AG08396 (cell line): ENCODE measurements at places on chromosomes 13 and 19.

DNA sequence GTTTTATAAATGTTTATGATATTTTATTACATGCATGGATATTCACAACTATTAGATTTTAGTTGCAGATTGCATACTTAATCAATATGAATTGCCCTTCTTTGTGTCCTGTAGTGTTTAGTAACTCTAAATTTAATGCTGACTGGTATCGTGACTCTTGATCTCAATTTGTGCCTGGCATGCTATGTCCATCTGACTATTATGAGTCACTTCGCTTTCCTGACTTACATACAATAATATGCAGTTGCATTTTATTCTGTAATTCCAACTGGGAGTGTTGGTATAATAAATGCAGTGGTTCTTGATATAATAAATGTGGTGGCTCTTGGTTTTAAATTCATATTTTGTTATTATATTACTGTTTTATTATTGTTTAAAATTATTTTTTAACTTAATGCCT, 277.5 kb downstream of the LIG4 start:
- DNase-seq: no peak

GRCh38 chr13:77009011-77009410, 17.1 kb downstream of the CLN5 start:
- DNase-seq: no peak

- DNase-seq: no peak
Measured at GRCh38 chr13:79602936-79603335, 122.0 kb downstream of the NDFIP2 start.

DNA sequence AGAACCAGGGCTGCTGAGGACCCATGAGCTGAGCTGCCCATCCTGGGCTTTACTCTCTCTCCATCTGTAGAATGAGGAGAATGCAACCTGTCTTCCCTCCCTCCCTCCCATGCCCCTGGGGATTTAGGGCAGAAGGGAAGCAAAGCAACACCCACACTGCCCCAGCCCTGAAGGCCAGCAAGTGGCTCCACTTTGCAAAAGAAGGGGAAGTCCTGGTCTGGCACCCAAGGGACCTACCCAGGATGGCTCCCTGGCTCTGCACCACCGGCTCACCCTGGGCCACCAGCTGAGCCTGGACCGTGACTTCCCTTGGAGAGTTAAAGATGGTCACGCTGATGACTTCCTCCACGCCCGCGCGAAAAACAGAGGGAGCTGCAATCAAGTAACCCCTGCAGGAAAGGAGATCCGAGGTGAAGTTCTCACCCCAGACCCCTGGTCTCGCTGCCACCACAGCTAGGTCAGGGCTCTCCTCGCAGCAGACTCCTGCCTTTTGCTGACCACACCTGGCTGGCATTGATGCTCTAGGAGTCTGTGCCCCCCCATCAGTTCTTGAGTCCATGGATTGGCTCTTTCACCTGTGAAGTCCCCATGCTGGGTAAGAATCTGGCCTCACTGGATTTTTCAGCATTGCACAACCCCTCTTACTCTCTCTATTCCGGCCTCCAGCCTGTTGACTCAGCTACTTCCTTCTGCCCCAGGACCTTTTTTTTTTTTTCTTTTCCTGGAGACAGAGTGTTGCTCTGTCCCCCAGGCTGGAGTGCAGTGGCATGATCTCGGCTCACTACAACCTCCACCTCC, 4.6 kb downstream of the CPAMD8 start:
- no peak for DNase-seq

DNA sequence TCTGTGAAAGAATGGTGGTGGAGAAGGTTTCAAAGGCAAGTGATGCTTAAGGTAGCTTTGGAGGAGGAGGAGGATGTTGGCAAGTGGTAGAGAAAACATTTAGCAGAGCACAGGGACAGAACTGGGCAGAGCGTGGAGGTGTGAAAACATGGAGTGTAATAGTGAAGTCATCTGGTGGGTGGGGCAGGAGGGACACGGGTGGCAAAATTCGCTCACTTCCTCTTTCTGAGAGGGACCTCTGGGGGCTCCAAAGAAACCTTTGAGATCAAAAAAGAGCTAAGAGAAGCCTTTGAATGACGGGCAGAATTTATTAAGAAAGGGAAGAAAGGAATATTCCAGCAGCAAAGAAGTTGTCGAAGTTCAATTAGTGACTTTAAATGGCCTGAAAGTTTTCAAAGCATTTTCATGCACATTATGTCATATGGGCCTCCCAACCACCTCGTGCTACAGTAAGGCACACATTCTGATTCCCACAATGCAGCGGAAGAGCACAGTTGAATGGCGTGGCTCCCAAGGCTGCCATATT, 82.8 kb downstream of the STARD13 start:
- DNase-seq: no peak

- no peak for DNase-seq
Measured at GRCh38 chr19:8045872-8046568, 6.5 kb upstream of the CCL25 start.

DNA sequence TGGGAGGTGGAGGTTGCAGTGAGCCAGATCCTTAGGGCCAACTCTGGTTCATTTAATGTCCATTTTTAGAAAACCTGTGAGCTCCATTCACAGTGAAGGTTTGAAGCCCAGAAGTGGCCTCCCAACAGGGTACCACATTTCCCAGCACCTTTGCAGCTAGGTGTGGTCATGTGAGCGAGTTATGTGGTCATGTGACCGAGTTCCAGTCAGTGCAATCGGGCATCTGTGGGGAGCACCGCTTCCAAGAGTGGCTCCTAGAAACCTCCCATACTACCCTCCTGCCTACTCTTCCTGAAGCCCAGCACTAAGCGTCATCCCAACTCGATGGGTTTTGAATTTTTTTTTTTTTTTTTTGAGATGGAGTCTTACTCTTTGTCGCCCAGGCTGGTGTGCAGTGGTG, 663 bp upstream of the PLA2G4C start:
- DNase-seq: no peak

- no peak for DNase-seq
Measured at GRCh38 chr19:23992348-23992747, 77.7 kb downstream of the ZNF726 start.

DNA sequence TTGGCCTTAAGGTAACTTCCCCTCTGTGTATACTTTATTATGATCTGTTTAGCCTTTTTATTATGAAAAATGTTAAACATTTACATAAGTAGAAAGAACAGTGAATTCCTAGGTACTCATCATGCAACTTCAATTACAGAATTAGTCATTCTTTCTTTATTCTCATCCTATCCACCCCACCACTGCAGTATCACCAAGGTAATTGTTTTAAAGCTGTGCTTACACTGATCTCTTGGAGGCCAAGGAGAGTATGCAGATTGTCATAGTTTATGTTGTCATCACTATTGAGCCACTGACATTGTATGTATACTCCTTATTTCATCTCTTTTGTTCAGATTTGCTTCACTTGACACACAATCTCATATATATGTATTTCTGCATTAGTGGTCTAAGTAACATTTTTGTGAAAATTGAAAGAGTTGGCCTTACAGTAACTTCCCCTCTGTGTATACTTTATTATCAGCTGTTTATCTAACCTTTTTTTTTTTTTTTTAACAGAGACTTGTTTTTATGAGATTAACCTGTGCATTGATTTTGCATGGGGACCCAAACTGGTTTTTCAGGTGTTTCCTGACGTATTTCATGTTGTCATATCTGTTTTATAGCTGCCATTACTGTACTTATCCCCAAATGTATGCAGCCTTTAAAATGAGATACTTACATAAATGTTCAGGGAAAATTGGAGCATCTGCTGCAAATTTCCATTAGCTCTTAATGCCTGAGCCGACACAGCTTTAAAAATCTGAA, 4.5 kb downstream of the ZNF507 start:
- DNase-seq: no peak

GRCh38 chr13:80668452-80668851, 327.5 kb upstream of the SPRY2 start:
- DNase-seq: no peak

GRCh38 chr19:48683349-48683748, 10.5 kb upstream of the NTN5 start:
- DNase-seq: peak; percentile 34

DNA sequence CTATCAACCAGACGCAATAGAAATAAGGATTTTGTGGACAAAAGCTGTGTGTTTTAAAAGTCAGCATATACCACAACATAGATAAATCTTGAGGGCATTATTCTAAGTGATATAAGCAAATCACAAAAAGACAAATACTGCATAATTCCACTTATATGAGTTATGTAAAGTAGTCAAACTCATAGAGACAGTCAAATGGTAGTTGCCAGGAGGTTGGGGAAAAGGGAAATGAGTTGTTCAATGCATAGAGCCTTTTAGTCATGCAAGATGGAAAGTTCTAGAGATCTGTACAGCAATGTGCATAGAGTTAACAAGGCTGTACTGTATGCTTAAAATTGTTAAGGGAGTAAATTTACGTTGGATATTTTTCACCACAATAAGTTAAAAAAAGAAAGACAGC, 244.7 kb downstream of the DCT start:
- no peak for DNase-seq

GRCh38 chr13:110779022-110779421, 65.5 kb downstream of the ING1 start:
- no peak for DNase-seq

DNA sequence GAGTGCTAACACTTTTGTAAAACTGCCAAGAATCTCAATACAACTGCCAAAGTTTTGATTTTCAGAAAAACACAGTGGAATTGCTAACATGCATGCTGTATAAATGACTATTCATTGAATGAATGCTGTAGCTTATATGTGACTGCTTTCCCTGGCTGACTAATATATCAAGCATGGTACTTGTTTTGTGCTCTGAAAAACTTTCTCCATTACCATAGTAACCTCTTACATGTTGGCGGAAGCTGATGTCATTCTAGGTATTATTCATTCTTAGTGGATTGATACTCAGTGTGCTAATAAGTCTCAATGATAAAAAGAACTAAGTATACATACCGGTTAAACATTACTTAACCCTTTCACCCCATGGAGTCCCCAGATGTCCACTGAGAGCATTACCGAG, 166.1 kb upstream of the MYO16 start:
- DNase-seq: peak; percentile 52

DNA sequence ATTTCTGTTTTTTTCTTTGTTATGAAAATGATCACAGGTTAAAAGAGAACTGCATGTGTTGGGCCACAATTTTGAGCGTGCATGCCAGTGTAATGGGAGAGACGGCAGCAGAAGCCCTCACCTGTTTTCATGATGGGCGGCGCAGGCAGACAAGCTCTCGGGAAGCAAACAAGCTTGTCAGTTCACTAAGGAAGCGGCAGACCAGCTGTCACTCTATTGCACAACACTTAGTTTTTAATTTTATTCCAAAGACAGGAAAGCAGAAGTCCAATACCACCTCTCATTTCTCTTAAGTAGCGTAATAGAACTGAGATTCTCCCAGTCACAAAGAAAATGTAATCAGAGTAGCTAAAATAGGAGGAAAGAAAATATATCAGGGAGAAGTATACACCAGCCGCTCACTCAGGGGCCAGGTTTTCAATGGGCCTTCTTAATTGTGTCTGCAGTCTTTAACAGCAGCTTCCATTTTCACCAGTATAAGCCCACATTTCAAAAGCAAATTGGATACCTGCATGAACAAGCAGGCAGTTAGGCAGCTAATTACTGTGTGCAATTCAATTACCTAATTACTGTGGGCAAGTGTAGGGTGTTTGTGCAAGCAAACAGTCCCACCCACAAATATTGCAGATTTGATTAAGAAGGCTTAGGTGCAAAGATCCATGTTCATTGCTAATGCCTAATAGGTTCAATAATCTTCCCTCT, 711.4 kb downstream of the DIAPH3 start:
- DNase-seq: no peak

DNA sequence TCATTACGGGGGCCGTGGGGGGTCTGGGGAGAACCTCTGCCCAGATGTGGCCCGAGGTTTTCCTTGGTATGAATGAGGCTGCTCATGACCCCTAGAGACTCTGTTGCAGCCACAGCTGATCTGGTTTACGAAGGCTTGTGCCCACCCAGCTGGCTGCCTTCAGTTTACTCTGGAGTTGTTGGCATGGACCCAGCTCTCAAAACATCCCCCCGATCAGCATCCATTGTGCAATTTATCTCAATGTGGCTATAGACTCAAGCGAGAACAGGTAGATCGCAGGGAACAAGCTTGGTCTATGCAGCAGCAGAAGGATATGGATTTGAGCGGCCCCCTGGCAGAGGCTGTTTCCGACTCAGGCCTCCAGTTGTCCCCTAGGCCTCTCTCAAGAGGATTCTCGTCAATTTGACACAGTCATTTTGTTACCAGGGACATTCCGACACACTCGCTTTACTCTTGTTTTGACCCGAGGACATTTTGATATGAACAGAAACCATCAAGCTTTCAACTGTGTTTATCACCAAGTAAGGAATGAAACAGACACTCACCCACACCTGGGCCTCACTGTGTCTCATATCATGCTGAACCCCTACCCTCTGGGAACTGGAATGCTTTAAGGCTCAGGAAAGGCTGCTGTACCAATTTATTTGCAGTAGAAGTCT, 161.5 kb downstream of the KATNAL1 start:
- DNase-seq: no peak

DNA sequence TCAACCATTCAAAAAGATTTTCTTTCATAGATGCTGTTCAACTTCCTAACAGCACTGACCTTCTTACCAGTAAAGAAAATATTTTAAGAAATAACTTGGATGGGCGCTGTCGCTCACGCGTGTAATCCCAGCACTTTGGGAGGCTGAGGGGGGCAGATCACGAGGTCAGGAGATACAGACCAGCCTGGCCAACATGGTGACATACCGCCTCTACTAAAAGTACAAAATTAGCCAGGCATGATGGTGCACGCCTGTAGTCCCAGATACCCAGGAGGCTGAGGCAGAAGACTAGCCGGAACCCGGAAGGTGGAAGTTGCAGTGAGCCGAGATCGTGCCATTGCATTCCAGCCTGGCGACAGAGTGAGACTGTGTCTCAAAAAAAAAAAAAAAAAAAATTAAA, 865.7 kb upstream of the SLC10A2 start:
- no peak for DNase-seq

- DNase-seq: no peak
Measured at GRCh38 chr13:100063906-100064305, 25.0 kb upstream of the PCCA start.

DNA sequence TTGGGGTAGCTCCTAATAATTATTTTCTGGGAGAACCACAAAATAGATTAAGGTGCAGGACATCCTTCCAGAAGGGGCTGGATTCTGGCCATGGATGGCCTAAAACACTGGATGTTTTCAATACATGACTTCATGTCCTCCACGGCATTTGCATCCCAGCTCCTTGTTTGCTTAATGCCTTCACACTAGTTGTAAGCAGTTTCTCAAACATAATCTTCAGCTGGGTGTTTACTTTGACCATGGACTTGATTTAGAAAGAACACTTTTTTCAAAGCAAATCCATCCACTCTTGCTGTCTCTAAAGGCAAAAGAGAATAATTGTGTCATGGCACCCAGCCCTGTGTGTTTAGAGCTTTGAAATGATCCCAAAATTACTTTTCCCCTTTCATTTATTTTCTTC, 82.5 kb upstream of the GSX1 start:
- DNase-seq: no peak

DNA sequence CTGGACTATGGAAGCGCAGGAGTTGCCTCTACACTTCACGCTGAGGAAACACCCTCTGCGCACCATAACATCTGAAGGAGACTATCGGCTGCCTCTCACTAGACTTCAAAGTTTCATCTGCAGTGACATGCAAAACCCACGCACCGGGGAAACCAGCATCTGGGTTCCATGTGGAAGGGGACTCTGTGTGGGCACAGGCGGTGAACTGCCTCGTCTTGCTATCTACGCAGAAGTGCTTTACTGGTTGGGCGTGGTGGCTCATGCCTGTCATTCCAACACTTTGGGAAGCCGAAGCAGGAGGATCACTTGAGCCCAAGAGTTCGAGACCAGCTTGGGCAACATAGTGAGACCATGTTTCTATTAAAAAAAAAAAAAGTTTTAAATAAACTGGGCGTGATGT, 116.4 kb downstream of the STK24 start:
- DNase-seq: no peak
